ENCODE measurements at places on chromosomes 6 and 20. TPM values are rescaled to one million over a fixed set of nuclear protein-coding genes. Genes with fewer than 3 reads are reported as not detected.

DNA sequence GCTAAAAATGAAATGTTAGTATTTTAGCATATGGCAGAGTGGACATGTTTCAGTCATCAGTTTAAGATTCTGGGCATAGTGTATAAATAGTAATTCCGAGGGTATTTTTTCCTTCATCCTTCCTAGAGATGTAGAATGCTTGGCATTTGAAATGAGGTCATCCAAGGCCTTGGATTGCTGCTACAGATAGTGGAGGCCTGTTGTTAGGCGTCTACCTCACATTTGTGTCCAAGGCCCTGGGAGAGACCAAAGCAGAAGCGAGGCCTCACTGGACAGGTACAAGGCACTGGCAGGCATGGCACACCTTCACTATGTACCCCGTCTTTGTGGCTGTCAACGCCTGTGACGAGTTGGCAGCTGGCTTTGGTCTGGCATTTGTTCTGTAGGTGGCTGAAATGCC lies 58.0 kb downstream of the DTD1 start:
- DNase-seq, result no peak

- DNase-seq, result no peak
Observed at GRCh38 chr6:35371494-35372262, 29.3 kb downstream of the PPARD start.

GRCh38 chr20:23192469-23192868 lies 106.3 kb upstream of the CD93 start:
- no peak for DNase-seq

Gene DACT2
- not detected for total RNA-seq

GRCh38 chr20:4563534-4563933 lies 158.2 kb upstream of the PRND start:
- peak; percentile 6 for DNase-seq

DNA sequence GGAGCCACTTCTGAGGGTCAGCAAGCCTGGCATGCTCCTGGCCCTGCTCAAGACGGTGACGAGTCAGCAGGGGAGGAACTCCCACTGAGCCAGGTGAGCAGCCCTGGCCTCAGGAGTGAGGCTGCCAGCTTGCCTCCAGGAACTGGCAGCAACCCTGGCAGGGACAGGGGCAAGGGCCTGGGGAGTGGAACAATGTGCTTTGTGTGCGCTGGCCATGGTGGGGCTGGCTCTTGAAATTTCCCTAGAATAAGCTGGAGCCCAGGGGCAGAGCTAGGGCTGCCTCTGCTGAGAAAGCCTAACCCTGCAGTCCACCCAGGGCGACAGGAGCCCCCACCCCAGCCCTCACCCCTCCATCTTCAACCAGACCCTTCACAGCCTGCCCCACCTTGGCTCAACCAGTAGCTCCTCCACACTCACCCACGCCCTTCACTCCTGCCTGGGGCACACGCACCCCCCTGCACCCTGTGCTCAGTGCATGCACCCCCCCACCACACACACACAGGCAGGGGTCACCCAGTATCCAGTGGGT lies 88.0 kb downstream of the MRPL14 start:
- DNase-seq, result peak; percentile 50

Gene TUBB1
- total RNA-seq, result not detected

Gene LY6G6F
- total RNA-seq, result not detected

DNA sequence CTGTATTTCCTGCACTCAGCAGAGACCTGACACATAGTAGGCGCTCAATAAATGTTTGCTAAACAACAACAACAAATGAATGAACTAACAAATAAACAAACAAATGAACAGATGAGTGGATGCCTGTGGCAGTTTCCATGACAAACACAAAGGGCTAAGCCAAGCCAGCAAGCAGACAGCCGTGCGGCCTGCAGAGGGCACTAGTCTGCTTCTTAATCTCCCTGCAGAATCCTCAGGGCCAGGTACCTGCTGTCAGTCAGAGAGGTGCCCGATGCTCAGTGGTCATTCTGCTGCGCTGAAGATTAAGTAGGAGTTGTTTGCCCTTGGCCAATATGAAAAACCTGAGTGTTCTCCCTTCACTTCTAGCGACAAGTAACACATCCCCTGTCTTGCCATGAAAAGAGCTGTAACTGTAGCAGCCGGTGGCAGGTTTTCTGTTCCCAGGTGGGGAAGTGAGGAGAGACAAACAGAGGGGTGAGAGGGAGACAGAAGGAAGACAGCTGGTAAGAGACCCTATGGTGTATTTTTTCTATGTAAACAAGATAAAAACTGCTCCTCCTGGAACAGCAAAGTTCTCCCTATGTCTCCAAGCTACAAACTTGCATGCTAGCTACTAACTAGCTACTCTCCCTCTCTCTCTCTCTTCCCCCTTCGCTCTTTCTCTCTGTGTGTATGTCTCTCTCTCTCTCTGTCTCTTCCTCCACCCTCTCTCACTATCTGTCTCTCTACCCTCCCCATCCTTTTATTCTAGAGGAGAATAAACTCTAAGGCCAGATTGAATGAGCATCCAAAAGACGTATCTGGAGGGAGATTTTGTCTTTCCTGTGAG lies at the start of gene MC3R:
TSS of gene MC3R (plus strand) at position 779 of the 829 bp plus-strand sequence. CDS start 112 bp downstream, outside the sequence.
- peak; percentile 68 for DNase-seq

DNA sequence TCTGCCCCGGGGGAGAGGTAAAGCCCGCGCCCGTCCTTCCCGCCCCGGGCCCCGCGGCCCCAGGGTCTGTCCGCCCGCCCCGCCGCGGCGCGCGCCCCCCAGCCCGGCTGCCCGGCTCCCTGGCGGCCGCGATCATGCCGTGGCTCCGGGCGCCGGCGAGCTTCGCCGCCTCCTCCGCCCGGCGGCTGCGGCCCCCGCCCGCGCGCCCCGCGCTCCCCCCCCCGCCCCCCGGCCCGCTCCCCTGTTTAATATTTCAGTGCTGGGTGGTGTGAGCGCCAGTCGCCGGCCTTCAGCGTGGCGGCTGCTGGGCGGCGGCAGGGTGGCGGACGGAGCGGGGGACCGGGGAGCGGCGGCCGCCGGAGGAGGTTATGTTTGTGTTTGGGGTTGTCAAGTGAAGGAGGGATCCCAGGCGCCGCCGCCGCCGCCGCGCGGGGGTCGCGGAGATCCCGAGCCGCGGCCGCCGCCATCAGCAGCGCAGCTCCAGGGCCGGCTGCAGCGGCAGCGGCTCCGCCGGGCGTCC lies at the start of gene HIVEP1:
TSS of gene HIVEP1 (plus strand) at position 275 of the 520 bp plus-strand sequence. CDS start 3,317 bp downstream, outside the sequence.
- peak; percentile 17 for DNase-seq

DNA sequence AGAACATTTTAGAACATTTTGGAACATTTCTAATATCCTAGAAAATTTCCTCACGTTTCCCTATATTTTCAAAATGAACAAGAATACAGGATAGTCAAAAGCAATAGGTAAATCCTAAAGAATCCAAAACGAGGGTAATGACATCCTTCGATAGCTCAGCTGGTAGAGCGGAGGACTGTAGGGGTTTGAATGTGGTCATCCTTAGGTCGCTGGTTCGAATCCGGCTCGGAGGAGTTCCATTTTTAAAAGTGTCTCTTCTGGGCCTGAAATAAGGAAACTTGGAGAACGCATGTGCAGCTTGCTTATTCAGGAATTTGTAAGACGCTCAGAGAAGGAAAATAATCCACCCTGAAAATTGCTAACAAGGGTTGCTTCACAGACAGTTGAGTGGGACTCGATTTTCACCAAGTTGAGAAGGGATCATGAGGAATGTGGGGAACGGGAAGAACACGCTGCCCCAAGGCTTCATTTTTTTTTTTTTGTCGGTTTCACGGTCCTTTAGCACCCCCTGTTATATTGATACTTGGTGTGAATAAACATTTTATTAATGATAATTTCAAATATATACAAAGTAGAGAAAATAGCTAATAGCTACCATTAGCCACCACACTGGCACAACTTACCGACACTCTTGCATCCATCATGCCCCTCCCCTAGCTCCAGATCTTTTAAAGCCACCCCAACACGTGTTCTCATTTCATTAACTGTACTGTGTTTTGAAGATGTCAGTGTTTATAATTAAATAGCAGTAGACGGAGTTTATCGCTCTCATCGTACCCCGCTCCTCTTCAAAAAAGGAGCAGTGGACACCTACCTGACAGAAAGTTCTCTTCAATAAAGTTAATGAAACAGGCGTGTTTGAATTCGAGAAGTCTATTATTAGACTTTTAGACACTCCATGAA lies 1.8 kb upstream of the ABT1 start:
- peak; percentile 49 for DNase-seq

DNA sequence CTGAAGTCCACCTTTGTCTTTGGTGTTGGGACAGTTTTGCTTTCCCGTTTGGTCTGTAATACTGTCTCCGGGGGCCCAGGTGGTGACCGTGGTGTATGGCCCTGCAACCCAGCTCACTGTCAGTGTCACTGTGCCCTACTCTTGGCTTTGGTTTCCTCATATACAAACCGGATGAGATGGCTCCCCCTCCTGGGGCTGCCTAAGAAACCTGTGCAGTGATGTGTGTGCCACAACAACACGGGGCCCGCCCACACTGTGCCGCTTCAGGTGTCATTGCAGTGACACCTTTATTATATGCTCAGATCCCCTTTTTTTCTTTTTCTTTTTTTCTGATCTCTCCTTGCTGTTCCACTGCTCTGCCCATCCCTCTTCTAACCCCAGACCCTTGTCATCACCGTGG lies 73.9 kb downstream of the RAMACL start:
- DNase-seq, result peak; percentile 22

- no peak for DNase-seq
Observed at GRCh38 chr20:47783828-47784598, 1.3 kb downstream of the SULF2 start.

DNA sequence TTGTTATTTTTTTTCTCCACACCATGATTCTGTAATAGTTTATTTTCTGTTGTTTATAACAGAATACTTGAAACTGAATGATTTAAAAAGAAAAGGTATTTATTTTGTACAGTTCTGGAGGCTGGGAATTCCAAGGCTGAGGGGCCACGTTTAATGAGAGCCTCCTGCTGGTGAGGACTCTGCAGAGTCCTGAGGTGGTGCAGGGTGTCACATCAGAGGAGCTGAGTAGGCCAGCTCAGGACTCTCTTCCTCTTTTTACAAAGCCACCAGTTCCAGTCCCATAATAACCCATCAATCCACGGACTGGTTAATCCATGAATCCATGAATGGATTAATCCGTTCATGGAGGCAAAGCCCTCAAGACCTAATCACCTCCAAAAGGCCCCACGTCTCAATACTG lies 71.6 kb downstream of the TFAP2A start:
- no peak for DNase-seq

GRCh38 chr6:85459224-85459901 lies 9.5 kb downstream of the NT5E start:
- no peak for DNase-seq

- DNase-seq, result no peak
Observed at GRCh38 chr6:105474234-105474633, 71.4 kb upstream of the PREP start.

DNA sequence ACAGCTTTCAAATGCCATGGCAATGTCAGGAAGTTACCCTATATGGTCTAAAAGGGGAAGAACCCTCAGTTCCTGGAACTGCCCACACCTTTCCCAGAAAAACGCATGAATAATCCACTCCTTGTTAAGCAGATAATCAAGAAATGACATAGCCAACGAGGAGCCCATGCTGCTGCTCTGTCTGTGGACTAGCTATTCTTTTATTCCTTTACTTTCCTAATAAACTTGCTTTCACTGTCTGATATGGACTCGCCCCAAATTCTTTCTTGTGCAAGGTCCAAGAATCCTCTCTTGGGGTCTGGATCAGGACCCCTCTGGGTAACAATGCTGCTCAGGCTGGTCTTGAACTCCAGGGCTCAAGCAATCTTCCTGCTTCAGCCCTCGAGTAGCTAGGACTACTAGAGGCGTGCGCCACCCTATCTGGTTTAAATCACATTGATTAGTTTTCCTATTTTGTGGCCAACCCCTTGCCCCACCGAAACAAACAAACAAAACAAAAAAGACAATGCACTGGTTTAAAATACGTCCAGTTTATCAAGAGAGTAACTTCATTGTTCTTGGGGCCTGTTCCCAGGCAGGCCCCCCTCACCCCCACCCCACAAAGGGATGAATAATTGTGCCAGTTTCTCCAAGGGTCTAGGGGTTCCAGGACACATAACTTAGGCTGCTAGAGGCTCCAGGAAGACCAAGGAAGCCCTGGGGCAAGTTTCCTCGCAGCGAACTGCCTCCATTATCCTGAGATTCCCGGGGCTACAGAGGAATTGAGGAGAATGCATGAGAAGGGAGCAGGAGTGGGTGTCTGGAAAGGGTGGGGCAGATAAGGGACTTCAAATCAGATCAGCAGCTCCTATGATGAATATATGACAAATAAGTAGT lies 10.1 kb upstream of the AKAP12 start:
- DNase-seq, result no peak

GRCh38 chr20:19866070-19866469 lies 108.0 kb downstream of the RIN2 start:
- no peak for DNase-seq

Gene TSPYL4
- total RNA-seq, result 15.0 TPM

GRCh38 chr20:61178551-61179071 lies 73.5 kb upstream of the CDH4 start:
- DNase-seq, result no peak

DNA sequence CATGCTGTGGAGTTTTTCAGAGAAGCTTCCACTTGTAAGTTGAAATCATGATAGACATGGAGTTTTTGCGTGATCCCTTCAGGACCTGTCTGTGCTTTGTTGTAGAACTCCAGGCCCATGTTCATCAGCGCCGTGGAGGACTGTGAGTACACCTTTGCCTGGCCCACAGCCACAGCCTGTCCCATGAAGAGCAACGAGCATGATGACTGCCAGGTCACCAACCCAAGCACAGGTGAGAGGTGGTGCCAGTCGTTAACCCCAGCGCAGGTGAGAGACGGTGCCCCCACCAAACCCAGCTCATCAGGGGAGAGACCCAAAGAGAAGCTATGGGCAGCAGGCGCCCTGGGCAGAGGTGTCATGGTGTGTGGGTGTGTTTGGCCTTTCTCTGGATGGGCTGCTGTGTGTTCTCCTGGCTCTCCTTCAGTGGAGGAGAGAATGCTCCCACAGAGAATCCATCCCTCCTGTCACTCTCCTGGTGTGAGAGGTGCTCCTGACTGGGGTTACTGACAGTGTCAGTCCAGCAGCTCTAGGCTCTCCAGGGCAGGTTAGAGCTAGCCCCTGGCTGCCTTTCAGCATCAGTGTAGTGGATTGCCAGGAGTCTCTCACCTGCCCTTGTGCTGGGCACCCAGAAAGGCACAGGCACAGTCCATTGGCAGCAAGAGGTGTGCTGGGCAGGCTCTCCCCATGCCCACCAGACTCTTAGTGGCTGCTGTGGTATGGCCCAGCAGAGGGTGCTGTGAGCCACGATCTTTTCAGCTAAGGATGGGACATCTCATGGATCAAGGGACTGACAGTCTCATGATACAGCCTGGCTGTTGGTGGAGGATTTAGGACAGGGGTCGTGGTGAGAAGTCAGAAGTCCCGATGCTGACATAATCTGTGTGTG lies 49.6 kb upstream of the SLC22A1 start:
- no peak for DNase-seq

- peak; percentile 25 for DNase-seq
Observed at GRCh38 chr6:137978252-137978896, 111.3 kb downstream of the TNFAIP3 start.

GRCh38 chr20:6692566-6693173 lies 74.8 kb upstream of the BMP2 start:
- no peak for DNase-seq

DNA sequence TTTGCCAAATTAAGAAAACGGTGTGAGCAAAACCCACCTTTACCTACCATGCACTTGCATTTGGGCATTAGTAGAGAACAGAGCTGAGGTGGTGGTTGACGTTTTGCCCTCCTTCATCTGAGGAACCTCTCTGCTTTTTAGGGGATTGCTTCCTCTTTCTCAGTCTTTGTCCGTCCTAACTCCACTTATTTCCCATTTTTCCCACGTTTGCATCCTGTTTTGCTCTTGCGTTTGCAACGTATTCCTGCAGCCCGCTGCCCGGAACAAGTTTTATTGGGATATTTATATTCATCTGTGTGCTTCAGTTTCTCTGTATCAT lies 374 bp upstream of the SERINC1 start:
- no peak for DNase-seq

- no peak for DNase-seq
Observed at GRCh38 chr20:60677819-60678218, 574.2 kb upstream of the CDH4 start.
